Choroid plexus epithelial cell (primary cell): ENCODE measurements at places on chromosomes 7 and 10.

DNA sequence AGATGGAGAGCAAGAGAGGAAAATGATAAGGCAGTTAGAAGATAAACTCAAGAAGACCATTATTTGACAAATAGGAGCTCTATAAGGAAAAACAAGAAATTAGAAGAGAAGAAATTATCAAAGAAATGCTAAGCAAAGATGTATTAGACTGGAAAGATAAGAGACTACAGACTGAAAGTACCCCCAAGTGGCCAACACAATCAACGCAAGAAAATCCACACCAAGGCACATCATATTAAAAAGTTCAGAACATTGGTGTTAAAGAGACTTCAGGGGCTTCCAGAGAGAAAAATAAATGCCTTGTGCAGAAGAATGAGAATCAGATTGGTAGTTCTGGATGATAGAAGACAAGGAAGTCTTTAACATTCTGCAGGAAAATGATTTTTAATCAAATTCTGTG, 46.0 kb downstream of the SH2D4B start:
- peak; percentile 14 for DNase-seq

DNA sequence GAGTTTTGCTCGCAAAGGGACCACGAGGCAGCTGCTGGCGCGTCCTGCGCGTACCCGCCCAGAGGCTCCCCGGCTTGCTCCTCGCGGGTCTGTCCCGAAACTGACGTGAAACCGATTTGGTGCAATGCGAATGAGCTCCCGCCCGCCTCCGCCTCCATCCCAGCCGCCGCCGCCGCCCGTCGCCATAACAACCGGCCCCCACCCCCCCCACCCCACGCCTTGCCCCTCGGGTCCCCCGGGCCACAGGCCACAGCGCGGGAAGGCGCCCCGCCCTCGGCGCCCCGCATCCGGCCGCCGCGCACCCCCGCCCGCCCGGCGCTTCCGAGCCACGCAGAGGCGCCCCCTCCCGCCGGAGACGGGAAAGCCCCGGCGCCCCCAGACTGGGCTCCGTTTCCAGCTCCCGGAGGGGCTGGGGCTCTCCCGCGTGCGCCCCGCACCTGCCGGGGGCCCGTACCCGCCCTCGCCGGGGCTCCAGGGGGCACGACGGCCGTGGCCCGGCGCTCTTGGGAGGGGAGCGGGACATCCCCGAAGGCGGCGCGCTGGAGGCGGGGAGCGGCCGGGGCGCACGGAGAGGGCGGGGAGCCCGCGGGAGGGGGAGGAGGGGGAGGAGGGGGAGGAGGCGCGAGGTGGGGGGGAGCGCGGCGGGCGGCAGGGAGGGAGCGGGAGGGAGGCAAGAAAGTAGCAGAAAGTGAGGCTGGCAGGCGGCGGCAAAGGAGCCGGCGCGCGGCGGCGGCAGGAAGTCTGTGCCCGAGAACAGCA, at the start of gene CAMK1D:
Gene CAMK1D, plus strand, starts transcription at position 678 of the 759 bp plus-strand sequence.
- DNase-seq: peak; percentile 75

GRCh38 chr10:113381981-113382509, 170.8 kb upstream of the HABP2 start:
- DNase-seq: peak; percentile 91

- no peak for DNase-seq
Measured at GRCh38 chr7:8154272-8154671, 107.7 kb downstream of the ICA1 start.

GRCh38 chr10:114437473-114438292, 33.4 kb upstream of the AFAP1L2 start:
- DNase-seq: peak; percentile 59

DNA sequence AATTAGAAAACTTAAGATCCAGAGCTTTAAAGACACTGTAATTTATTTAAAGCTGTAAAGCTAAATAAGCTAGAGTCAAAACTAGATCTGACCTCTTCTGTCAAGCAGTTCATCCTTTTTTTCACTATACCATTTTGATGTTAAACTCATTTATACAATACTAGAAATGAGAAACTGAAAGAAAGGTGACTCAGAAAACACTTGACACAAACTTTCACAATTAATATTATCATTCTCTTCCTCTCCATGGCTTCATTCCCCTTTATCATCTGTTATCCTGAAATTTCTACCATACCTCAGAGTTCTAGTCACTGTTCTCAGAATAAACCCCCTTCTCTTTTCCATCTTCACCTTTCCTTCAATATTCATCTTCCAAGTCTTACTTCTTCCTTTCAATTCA, 1.3 kb downstream of the FIGNL1 start:
- no peak for DNase-seq

GRCh38 chr10:30055226-30055662, 4.1 kb downstream of the JCAD start:
- peak; percentile 41 for DNase-seq

GRCh38 chr7:130024390-130024789, 26.8 kb downstream of the ZC3HC1 start:
- DNase-seq: peak; percentile 19

- no peak for DNase-seq
Measured at GRCh38 chr10:119310806-119311205, 103.4 kb downstream of the GRK5 start.

GRCh38 chr7:90563286-90563685, 32.8 kb upstream of the CDK14 start:
- DNase-seq: no peak

GRCh38 chr10:5813091-5813340, 218 bp downstream of the GDI2 start:
- no peak for DNase-seq

- DNase-seq: no peak
Measured at GRCh38 chr7:70182521-70182920, 584.2 kb downstream of the AUTS2 start.

DNA sequence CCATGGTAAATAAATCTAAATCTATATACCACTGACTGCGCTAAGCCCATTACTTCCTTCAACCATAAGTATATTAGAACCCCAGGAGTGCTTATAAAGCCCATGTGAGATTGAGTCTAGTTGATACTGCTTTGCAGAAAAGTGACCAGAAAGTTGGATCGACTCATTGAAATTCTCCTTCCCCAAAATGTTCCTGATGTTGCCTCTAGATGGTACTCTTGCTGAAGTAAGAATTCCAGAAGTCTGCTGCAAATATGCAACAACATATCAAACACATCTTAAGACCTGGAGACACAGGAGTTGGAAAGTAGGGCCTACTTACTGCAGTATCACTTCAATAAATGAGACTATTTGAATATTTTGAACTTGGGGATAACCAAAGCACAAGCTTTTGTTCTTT, 550.8 kb downstream of the IPMK start:
- DNase-seq: peak; percentile 83

DNA sequence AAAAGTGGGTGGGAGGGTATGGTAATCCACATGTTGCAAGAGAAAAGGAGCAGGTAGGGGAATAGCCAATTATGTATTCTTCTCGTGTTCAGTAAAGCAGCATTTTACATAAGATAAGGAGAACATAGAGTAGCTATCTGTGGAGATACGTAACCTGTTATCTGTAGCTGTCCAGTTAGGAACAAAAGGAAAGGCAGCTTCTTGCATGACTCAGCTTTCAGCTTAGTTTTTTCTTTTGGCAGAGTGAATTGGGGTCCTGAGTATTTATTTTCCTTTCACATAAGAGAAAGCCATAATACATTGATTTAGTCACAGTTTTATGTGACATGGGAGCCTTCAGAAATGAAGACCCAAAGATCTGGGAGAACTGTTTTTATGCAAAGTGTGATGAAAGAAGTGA, 116.7 kb upstream of the IMMP2L start:
- peak; percentile 10 for DNase-seq

- DNase-seq: peak; percentile 74
Measured at GRCh38 chr10:77357611-77358310, 279.8 kb downstream of the KCNMA1 start.

GRCh38 chr7:10723832-10724231, 249.8 kb upstream of the PHF14 start:
- no peak for DNase-seq

- no peak for DNase-seq
Measured at GRCh38 chr7:17743316-17743715, 197.0 kb downstream of the SNX13 start.

DNA sequence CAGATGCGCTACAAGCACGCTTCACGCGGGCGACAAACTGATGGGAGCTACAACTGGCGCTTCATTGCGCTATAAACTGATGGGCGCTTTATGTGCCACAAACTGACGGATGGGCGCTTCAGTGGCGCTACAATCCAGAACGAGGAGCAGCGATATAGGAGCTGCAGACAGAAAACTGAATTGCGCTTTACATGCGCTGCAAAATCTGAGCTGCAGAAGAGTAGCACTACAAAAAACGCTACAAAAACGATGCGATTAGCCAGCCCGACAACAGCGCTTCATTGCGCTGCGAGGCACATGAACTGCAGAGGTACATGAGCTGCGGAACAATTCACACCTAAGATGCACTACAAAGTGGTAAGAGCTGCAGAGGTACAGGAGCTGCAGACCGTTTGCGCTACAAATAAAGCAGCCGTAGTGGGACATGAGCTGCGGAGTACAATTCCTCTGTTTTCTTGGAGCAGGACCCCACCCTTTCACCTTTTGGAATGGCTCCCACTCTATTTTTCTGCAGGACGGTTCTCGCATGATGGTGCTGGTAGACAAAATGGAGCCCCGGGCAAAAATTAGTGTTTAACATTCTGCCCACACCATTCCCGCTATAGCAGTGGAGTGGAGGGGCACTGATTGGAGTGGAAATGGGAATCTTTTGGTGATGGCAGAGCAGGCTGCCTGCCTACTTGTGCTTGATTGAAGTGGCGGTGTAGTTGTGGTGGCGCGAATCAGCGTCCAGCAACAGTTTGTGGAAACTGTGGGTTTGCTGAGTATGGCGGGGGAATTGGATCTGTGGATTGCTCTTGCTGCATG, 1.2 kb upstream of the SGCE start:
- peak; percentile 56 for DNase-seq

- peak; percentile 53 for DNase-seq
Measured at GRCh38 chr7:138064856-138065357, 11.4 kb upstream of the AKR1D1 start.

DNA sequence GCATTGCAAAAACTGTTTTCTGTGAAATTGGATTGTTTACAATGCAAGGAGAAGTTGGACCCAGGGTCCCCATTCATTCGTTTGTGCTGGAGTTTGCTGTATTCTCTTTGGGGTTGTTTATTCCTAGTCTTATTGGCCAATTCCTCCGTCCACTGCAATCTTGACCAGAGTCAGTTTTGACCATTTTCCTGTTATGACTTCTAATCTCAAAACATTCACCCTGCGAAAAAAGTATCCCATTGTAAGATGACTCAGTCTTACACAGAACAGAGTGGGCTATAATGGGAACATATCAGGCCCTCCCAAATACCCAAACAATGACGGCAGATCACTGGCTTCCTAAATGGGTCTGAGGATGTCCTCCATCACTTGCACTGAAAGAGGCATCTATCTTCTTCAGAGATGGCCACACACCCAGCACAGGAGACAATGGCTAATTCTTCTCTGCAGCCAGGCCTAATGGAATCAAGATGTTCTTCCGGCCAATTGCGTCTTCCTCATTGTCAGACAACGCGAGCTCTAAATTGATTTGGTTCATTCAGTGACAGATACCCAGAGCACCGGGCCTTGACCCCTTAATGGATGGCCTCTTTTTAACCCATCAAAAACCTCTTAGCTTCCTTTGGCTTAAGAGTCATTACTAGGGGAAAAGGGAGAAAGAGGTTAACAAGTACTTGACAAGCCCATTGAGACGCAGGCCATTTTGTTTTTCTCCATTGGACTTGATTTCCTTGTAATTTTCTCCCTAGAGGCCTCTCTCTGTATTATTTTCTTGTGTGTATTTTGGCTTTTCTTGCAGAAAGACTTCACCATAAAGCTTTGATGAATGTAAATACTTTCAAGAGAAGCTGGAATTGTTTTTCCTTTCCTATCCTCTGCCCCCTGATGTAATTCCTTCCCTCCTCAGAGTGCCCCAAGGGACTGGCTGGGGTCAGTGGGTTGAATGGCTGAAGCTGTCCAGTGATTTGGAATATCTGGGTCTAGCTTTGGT, 129.6 kb downstream of the PRPF18 start:
- DNase-seq: peak; percentile 39

DNA sequence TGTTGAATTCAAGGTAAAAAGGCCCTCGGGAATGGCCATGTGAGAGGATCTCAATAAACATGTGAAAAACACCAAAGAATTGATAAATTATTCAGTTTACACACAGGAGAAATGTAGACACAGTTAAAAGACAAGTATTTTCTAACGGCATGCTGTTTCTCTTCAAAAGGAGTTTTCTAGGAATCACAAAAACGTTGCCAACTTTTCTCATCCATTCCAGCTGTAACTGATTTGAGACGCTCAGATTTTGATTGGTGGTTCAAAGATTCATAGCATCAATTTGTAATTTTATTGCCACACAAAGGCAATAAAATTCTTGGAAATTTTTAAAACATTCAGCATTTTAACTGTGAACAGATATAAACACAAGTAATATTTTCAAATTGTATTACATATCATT, 384.9 kb upstream of the PFKP start:
- DNase-seq: no peak

DNA sequence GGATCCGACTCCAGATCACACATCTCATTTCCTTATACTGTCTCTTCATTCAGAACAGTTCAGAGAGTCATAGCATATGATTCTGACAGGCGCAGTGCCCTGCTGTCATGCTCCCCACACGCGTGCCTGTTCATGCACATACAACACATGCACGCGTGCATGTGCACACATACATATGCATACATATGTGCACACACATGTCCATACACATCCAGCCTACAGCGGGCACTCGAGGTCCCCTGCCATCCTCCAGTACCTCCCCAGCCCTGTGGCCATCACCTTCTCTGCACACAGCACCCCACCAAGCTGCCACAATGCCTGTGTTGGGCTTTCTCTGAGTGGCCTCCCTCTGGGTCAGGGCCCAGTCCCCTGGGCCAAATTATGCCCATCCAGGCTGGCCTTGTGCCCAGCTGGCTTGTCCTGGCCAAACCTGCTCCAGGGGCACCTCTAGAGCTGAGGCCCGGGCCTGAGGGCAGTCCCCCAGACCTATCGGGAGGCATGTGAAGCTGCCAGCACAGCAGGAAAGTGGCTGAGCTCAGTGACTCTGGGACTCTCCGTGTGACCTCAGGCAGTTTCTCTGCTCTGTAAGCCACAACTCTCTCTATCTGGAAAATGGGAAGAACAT, 49.4 kb upstream of the RET start:
- no peak for DNase-seq

DNA sequence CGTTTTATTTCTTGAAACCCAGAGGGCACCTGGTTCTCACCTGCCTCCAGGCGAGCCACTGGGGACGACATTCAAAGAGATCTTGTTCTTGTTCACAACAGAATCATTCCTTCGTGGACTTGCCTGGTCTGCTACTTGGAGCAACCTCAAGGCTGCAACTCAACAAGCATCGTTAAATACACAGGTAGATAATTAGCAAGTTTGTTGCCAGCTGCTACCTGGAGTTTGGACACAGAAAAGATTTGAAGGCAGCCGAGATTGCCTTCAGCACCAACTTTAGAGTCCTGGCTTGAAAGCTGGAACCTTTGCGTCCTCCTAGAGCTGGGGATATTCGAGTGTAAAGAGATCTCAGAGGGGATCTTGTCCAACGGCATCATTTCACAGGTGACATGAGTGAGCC, 89.6 kb upstream of the C7orf33 start:
- DNase-seq: no peak

GRCh38 chr10:119652361-119652730, 1.2 kb downstream of the BAG3 start:
- peak; percentile 80 for DNase-seq

GRCh38 chr7:107119376-107120105, 49.3 kb upstream of the HBP1 start:
- no peak for DNase-seq

- no peak for DNase-seq
Measured at GRCh38 chr7:22140578-22140977, 194.9 kb upstream of the CDCA7L start.

- DNase-seq: no peak
Measured at GRCh38 chr10:28666751-28667467, 10.4 kb upstream of the BAMBI start.
